NCI-H2081 (cell line): ENCODE measurements at places on chromosomes 3 and 15.
A peak's percentile ranks its signal among the peaks of the same experiment; 100 is the strongest.

DNA sequence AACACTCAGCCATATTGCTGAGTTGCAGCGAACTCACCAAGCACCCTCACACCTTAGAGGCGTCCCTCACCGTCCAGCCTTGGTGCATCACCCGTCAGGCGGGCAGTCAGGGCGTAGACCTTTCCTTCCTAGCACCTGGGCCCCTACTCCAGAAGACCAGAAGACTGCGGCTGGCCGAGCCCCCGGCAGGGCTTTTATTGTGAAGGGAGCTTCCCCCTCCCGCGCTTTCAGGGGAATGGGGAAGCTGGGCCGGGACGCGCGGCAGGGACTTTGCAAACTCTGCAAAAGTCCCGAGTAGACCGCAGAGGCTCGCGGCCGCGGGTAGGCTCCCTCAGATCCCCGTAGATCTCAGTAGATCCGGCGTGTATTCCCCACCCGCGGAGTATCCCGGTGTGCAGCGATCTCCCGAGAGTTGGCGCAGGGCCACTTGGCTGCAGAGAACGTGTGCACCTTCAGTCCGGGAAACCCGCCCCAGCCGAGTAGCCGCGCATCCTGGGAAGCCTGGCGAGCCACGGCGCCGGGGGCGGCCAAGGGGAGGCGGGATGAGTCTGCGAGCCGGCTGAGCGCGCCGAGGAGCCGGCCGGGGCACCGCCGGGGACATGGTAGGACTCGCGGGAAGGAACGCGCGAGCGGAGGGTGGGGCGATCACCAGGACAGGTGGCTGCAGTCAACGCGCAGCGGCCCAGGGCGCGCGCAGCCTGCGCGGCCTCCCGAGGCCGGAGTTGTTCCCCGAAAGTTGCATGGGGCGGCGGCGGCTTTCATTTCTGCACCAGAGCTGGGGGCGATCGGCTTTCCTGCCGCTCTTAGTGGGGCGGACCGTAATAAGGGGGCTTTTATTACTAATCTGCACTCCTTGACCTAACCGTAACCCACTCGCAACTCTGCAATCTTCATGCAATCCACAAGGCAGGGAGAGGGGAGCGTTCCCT lies at the start of gene GASK1A:
TSS of gene GASK1A (plus strand) at position 268 of the 929 bp plus-strand sequence. CDS start at position 600, 332 bp downstream.
- peak; percentile 10 for DNase-seq

DNA sequence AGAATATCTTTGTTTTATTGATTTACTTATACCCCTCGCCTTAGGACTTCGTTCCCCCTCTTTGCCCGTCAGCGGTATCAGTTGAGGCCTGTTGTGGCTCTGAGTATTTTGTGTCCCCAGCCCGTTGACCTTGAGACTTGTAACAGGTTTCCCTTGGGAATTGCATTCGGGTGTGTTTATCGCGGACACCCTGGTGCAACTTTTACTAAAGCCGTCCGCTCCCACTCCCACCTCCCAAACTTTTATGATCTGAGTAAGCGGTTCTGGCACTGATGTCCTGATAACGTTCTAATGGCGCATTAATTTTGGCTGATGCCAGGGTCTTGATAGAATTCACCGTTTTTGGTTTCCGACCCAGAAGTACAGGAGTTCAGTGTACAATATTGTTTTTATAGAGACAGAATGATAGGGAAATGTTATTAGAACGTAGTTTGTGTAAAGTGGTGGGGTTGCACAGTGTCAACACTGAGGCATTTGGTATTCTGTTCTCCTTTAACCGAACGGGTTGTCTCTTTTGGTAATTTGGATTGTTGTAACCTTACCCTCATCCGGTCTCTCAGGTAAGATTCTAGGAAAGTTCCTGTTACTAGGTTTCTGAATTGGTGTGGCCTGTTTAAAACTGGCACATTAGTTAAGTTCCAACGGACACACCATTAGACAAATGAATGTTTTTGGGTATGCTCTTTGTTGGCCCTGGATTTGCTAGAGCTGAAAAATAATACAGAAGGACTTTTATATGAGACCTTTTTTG lies 47.8 kb downstream of the OIP5 start:
- DNase-seq, result peak; percentile 11

DNA sequence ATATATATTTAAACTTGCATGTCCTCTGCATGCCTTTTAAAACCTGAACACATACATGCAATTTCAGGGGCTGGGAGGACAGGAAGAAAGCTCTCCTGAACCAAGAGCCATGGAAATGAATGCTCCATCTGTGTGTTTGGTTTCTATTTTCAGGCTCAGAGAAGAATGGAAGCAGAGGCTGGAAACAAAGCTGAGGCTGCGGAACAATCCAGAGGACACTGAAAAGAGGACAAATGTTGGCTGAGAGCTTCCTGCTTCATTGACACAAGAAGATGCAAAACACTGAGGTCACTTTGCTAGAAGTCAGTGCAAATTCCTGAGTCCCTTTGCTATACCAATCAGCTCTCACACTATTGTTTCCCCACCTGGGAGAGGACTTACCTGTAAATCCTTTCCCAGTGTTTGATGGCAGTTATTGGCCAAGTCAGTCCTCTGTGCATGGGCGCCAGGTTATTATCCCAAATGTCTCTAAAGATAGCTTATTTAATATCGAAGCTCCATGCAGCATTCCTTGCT lies 12.7 kb downstream of the FAM240A start:
- no peak for DNase-seq

GRCh38 chr15:67110361-67110781 lies 45.0 kb downstream of the SMAD3 start:
- no peak for DNase-seq

GRCh38 chr3:13655061-13655913 lies 106.4 kb downstream of the FBLN2 start:
- no peak for DNase-seq

DNA sequence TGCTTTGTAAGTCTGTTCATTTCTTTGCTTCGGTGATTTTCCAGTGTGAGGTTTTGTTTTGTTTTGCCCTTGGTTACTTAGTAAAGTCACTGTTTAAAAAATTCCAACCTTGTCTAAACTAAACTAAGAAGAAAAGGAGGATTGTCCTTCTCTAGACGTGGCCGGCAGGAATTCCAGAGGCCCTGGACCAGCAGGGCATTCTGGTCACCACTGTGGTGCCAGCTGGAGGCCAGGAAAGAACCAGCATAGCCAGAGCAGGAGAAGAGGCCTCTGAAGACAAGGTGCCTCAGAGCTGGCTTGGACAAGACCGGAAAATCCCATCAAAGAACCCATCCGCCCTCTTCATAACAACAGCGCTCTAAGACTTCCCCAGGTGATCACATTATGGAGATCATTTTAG lies 8.2 kb downstream of the PLOD2 start:
- DNase-seq, result no peak

DNA sequence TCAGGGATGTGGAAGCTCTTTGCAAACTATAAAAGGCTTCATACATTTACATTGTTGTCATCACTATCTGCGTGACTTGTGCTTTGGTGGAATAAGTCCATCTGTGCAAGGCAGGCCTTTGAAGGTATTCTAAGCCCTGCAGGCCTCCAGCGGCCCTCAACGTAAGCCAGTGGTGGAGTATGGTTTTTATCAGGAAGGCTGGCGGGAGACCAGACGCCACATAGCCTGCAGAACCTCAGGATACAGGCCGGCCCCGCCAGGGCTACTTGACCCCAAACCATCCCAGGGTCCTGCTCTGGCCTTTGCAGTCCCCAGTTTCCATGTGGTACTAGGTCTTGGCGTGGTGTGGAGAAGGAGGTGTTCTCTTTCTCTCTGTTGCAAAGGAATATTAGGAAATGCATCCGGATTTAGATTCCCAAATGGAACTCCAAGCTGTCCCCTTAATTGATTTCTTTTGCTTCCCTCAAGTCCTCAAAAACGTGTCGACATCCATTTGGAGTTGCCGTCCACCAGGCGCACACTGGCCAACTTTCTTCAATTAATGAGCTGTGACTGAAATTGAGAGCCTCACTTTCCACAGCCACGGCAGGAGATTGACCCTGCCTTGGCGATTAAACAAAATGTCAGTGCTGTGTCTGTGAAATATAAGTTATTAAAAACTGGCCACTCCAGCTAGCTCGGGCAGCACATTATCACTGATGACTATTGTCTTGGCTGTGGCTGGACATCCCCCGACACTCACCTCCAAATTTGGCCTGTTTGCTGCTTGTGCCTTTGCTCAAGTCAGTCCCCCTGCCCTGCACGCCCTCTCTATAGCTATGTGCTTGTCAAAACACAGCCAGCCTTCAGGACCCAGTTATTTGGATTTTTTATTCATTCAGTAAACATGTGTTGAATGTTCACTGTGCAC lies 239.8 kb upstream of the TLE3 start:
- DNase-seq, result no peak

GRCh38 chr15:37594417-37594816 lies 340.0 kb upstream of the TMCO5A start:
- DNase-seq, result peak; percentile 89

DNA sequence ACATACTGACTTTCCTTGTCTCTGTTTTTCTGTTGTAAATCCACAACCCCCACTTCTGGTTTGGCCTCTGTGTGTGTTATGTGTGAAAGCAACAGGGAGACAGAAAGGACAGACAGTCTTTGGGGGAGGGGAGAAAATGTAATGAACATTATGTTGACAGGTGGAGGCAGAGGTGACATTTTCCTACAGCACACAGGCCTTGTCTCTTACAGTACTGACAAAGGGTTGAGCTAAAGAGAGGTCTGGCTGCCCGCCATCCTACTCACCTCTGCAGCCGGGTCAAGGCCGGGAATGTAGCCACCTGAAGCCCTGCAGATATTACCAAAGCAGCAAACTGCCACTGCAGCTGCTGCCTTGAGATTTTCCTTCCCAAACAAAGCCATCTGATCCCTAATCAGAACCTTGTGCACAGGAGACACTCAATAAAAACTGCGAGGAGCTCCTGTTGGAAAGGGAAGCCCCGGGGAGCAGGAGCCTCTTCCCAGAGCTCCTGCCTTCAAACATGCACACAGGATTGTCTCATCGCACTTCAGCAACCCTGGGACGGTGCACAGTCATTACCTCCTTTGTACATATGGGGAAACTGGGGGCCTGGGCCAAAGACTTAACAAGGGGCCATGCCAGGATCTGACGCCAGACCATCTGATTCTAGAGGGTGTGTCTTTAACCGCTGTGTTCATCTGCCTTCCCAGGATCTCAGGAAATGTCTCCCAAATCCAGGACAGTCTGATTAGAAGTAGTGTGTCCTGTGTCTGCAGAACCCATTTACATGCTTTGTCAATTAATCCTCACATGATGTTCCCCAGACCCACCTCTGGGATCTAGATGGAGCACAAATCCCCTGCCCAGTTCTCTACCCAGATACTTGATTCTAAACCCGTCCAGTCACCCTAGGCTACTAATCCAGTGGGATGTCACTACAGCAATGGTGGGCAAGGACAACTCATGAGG lies 14.2 kb downstream of the MYO5C start:
- no peak for DNase-seq

DNA sequence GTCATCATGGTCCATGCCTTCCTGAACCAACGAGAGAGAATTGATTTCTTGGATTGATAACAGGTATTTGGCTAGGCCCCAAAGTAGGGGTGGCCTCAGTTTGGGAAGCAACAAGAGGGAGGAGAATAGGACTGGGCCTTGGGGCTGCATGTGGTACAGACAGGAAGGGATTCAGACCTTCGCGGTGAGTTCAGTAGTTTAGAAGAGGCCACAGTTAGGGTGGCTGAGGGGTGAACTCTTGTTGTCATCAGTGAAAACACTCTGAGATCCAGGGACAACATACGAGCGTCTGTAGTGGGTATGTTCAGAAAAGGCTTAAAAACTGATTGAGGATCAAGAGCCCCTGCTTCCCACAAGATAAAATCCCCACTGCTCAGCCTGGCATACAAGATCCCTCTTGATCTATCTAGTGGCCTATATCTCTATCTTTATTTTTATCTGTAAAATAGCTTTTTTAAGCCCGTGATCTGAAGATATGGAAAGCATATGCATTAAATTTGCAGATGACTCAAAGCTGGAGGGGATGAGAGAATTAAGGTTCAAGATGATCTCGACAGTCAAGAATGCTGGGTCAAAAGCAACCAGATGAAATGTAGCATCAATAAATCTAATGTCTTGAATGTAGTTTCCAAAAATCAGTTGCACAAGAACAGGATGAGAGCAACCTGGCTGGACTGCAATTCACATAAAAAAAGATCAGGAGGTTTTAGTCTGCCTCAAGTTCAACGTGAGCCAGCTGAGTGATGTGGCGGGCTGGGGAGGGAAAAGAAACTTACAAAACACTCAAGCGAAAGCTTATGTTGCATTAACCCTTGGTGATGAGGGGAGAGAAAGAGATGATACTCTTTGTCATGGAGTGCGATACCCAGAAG lies 221.1 kb upstream of the TLE3 start:
- no peak for DNase-seq

DNA sequence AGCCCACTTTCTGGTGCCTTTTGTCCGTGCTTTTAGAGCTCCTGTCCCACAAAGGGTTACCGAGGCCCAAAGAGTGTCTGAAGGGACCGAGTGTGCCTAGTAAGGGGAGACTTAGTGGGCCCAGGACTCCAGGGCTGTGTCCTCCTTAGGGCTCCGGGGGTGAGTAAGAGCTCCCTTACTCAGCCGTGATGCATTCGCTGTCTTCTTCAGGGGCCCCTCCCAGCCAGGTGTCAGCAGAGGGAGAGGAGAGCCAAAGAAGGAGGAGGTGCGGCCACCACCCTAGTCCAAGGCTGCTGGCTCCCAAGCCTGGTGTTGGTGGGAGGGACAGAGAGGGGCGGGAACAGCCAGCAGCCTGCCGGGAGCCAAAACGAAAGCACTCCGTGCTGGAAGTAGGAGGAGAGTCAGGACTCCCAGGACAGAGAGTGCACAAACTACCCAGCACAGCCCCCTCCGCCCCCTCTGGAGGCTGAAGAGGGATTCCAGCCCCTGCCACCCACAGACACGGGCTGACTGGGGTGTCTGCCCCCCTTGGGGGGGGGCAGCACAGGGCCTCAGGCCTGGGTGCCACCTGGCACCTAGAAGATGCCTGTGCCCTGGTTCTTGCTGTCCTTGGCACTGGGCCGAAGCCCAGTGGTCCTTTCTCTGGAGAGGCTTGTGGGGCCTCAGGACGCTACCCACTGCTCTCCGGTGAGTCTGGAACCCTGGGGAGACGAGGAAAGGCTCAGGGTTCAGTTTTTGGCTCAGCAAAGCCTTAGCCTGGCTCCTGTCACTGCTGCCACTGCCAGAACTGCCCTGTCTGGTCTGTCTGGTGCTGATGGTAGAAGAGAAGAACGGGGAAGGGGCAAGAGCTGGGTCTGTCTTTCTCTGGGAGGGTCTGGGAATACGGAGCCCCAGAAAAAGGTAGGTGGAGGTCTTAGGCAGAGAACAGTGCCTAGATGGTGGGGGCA lies at the start of gene IL17RC:
TSS of gene IL17RC (plus strand) at position 365 of the 947 bp plus-strand sequence. CDS start at position 583, 218 bp downstream.
- DNase-seq, result peak; percentile 70

DNA sequence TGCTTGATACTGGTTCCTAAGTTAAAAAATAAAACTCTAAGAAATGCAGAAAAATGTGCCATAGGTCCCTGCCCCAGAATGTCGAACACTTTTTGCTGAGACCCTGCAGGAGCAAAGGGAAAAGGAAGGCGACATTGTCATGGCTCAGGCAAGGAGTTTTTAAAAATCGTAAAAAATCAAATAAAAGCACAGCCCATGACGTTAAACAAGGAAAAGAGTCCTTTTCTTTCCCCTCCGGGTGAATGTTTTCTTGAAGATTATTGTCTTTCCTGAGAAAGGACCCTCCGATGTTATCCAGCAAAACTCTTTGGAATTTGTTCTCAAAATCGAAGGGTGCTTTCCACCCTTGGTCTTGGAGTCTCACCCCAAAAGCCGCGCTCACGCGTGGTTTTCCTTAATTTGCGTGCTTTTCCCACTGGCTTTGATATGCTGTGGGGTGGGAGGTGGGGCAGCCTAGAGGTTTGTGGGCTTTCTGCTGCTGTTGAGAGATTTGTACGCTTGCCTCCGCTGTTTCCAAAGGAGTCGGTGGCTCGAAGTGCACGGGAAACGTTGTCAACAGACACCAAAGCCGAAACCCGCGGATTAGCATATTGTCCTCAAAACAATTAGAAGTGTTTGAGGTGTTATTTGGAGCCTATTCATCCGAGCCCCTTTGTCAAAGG lies 2.9 kb downstream of the SOX14 start:
- no peak for DNase-seq

- DNase-seq, result no peak
Measured at GRCh38 chr3:113832477-113833164, 6.0 kb upstream of the GRAMD1C start.
